ENCODE measurements at places on chromosomes 12 and 14. TPM values are rescaled to one million over a fixed set of nuclear protein-coding genes. Genes with fewer than 3 reads are reported as not detected.

CELA1 gene
- total RNA-seq = not detected

IGFBP6 gene
- 508 TPM for total RNA-seq

DDHD1 gene
- 19.4 TPM for total RNA-seq

RTL1 gene
- total RNA-seq = not detected

POP5 gene
- 7.5 TPM for total RNA-seq

OR6C2 gene
- total RNA-seq = not detected

TMEM132C gene
- total RNA-seq = 2.0 TPM

OR4K15 gene
- total RNA-seq = not detected

TSPAN19 gene
- not detected for total RNA-seq

SPIC gene
- total RNA-seq = not detected

IFNG-AS1 gene
- 0.37 TPM for total RNA-seq

RNASE1 gene
- total RNA-seq = 42.6 TPM

KRT82 gene
- not detected for total RNA-seq

TSHR gene
- total RNA-seq = 1.1 TPM

HOXC4 gene
- 6.1 TPM for total RNA-seq

RSRC2 gene
- total RNA-seq = 51.7 TPM

SCARB1 gene
- total RNA-seq = 18.6 TPM

DNA sequence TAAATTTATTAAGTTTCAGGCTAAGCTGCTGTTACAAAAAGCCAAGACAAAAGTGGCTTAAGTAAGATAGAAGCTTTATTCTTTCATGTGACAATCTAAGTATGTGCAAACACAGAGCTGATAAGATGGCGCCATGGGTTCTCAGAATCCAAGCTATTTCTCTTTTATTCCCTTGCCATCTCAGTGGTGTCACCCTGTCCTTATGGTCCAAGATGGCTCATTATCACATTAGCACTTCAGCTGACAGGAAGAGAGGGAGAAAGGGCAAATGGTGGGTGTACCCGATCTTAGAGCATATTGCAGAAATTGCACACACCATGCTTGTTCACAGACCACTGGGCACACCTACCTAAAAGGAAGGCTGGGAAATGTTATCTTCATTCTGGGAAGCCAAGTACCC, 211.7 kb downstream of the TMTC2 start:
- no peak for DNase-seq

DNA sequence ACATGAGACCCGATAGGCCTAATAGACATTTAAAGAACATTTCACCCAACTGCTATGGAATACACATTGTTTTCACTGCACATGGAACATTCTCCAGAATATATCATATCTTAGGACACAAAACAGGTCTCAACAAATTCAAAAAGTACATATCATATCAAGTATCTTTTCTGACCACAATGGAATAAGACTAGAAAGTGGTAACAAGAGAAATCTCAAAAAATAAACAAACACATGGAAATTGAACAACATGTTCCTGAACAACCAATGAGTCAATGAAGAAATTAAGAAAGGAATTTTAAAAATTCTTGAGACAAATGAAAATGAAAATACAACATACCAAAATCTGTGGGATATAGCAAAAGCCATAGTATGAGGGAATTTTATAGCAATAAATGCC, 208.1 kb downstream of the PTPRO start:
- DNase-seq = no peak

DNA sequence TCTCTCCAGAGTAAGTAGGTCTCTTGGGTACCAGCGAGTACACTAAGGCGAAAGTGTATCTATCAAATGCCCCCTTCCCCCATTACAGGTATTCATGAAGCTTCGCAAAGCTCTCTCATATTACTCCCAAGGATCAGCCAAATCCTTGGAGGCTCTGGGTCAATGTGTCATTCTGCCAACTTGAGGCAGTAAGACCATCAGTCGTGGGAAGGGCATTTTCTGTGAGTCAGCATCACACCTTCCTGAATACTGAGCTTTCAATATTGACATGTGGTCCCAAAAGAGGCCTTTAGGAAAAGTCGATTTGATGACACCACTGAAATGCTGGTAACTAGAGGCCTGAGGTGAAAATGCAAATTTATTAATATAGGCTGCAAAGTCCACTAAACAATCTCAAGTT, 323.9 kb downstream of the LRIG3 start:
- DNase-seq = no peak

DNA sequence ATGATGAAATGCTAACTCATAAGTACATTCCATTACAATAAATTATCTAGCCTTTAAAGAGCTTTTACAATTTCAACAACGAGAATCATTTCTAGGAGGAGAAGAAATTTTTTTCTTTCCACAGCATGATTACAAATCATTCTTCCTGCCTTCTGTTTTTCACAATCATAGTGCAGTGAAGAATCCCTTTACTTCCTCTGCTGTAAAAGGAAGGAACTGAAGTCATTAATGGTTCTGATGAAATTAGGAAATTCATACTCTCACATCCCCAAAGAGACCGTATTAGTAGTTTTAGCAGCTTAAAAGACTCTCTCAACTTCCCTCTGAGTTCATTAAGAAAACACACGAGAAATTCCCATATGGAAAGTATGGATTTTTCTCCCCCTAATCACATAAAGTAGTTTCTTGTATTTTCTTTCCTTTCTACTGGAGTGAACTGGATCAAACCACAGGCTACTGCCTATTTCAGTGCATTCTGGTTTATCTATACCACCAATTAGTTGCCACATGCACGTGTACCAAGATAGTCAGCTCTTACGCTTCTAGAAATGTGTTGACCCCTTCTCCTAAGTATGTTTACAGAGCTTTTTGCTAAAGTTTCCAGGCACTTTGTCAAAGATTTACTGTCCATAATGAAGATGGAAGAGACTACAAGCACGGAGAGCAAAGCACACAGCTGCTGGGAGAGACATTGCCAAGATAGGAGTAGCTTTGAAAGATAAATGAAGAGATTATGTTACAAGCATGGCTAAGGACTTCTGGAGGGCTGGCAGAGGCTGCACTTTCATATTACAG, 58.9 kb upstream of the KITLG start:
- no peak for DNase-seq

DNA sequence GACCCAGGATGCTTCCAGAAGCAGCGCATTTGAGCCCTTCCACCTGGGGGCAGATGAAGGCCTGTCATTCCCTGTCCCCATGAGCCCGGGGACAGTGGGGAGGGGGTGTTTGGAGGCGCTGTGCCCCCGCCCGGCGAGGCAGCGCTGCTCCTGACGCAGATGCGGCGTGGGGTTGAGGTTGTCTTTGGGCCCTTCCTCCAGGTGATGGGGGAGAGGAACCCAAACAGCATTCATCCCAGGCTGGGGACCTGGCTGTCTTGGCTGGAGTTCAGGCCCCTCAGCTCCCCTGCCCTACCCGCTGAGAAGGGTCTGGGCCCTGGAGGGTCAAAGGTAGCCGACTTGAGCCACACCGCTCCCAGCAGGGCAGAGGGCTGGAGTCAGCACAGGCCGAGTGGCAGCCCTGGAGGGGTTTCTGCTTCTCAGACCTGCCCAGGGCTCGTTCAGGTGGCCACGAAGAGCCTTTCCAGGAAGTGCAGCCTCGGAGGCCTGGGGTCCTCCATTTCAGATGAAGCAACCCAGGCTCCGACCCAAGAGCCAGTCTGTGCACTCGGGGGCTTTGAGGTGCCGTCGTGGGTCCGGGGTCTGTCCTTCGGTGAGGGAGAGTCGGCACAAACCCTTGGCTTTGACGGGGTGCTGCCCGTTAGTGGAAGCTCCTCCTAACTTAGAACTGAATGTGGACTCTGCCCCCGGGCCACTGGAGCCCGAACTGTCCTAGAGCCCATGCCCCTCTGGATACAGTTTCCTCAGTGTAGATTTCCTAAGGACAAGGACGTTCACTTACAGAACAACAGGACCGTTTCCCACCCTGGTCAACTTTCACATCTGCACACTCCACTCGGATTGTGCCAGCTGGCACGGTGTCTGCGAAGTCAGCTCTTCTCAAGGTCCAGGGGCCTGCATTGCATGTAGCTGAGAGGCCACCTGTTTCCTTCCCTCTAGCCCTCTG, 16.1 kb downstream of the ACADS start:
- no peak for DNase-seq

- DNase-seq = no peak
These were observed 202.0 kb upstream of the FRMD6 start for GRCh38 chr14:51449681-51450080.

DNA sequence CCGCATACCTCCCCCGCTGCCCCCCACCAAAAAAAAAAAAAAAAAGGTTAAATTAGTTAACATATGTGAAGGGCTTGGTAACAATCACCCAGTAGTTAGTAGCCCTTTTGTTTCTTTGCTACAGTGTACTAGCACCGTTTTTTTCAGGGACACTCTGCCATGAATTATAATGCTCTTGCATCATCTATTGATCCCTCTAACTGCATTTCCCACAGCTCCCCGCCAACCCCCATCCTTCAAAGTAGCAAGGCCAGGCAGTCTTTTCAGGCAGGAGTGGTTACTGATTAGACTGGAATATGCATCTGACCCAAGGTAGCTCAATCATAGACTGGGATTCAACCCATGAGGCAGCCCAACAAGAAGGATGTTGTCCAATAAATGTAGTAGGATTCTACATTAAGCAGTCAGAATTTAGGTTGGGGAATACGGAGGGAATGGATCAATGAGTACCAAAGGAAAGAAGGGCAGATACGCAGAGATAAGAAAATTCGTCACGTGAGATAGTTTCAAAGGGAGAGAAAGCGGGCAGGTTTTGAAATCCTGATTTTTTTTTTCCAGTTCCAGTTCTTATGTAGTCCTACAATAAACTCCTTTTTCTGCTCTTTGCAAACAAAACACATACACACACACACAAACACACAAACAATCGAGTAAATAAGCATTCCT, 39.8 kb upstream of the CRACR2A start:
- no peak for DNase-seq

- DNase-seq = no peak
These were observed 88.9 kb downstream of the NUMB start for GRCh38 chr14:73369428-73369827.

DNA sequence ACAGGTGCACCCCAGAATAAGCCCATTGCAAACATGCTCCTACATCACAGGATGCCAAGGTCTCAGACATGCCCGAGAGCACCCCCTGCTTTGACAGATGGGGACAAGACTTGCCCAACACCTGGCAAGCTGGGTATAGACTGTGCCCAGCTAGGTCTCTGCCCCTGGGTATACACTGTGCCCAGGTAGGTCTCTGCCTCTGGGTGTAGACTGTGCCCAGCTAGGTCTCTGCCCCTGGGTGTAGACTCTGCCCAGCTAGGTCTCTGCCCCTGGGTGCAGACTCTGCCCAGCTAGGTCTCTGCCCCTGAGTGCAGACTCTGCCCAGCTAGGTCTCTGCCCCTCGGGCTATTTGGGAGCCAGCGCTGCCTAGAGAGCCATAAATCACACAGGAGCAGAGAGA, 85.9 kb downstream of the CCDC88C start:
- no peak for DNase-seq

GRCh38 chr12:84172823-84173424, 739.7 kb downstream of the SLC6A15 start:
- no peak for DNase-seq

GRCh38 chr12:82757656-82758055, 71.0 kb downstream of the TMTC2 start:
- DNase-seq = no peak

- no peak for DNase-seq
These were observed 1.6 kb downstream of the SERPINA5 start for GRCh38 chr14:94582851-94583250.

DNA sequence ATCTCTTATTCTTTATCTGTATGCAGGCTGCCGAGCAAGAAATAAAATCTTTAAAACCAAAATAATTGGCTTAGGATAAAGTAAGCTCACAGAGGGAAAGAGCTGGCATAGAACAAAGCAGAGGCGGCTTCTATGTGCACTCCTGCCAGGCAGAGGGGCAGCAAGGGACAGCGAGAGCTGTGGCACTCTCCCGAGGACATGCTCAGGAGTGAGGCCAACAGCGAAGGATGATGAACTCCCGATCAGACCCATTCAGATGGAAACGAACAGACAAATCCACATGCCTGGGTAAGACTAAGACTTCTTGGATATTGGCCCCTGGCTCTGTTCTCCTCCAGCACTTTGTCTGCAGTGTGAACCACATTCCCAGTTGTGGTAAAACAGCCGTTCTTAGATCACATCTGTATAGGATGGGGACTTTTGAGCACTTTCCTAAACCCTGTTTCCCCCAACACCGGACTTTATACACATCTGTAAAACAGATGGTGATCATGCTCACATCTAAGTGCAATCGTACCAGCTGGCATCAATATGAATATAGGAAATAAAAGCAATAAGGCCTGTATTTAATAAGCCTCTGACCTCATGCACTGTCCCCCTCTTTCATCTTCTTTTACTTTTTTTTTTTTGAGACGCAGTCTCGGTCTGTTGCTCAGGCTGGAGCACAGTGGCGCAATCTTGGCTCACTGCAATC, 134.1 kb downstream of the PPM1H start:
- DNase-seq = no peak

DNA sequence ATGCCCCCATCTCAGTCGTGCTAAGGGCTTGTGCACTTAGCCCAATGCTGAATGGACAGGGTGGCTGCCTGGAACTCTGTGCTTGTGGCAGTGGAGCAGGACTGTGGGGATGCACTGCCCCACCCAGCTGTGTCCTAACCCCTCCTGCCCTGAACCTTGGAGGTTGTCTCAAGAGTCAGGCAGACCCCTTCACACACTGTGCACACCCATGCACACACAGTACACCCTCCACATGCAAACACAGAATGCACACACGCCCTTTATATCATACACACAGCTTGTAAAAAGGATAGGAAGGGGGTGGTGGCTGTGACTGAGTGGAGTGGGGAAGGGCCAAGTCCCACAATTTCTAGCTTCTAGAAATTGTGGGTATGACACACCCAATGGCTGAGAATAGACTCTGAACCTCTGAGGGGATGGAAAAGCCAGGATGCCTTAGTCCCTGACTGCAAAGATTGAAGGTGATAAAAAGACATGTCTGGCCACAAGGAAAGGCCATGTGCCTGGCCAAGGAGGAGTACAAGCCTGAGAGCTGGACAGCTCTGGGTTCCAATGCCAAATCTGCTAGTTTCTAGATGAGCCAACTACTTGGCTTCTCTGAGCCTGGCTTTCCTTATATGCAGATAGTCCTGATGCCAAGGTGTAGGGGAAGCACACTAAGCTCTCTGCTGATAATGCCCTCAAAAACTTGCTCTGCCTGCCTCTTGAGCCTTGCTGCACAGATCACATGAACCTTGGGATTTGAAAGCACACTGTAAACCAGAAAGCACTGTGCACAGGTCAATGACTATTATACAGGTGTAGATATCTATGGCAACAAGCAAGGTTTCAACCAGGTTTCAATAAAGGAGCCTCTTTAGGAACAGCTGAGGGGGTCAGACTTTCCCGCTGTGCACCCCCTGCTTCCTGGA, 8.4 kb downstream of the KRT8 start:
- DNase-seq = no peak

Data from lower leg skin (tissue), 4 donors.